ENCODE measurements at places on chromosomes 1 and 21.

DNA sequence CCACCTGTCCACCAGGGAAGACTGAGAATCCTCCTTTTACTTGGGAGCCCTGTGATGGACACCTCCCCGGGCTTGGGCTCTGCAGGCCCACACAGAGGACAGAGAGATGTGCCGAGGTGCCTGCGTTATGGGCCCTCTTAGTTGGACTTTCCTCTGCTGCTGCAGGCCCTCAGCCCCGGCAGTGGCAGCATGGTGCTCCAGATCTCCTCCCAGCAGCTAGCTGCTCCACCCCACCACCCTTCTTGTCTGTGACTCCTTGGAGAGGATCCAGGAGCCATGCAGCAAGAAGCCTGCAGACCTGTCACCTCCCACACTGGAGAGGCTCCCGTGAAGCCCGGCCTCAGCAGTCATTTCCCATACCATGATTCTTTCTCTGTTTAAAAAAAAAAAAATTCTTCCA, 27.4 kb downstream of the PHGDH start:
- peaks cover 34% of the 10 kb centered on the region for H3K4me1 ChIP-seq
- no peak overlapping the region for H3K4me3 ChIP-seq
- H3K27ac ChIP-seq, result no peak overlapping the region
- peaks cover 13% of the 10 kb centered on the region for H3K27me3 ChIP-seq

- H3K27me3 ChIP-seq, result peaks cover 19% of the 10 kb centered on the region
- peaks cover 35% of the 10 kb centered on the region for H3K36me3 ChIP-seq
- no peak overlapping the region for H3K27ac ChIP-seq
- DNase-seq, result no peak
These were observed 2.8 kb upstream of the ZNF678 start for GRCh38 chr1:227560393-227561173.

DNA sequence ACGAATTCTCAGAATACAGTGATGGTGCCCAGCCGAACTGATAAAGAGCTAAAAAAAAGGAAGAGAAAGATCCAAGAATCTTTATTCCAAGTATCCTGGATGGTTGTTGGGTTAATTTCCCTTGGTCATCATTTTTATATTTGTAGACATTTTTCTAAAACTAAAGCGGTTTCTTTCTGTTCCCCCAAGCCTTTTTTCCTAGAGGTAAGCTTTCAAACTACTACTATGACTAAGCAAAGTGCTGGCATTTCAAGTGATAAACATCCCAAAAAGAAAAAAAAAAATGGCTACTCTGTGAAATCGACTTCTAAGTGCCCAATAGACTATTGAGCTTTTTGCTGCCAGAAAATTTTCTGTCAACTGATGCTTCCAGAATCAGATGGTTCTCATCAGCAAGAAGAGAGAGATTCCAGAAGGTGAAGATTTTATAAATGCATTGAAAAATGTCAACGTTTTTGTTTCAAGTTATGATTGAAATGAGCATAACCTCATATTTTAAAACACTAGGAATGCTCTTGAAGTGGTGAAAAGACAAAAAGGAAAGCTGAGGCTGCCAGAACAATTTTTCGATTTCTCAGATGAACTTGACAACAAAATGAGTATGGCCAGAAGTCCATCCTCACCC, 96.1 kb upstream of the ZC3H11B start:
- no peaks in the 10 kb centered on the region for H3K36me3 ChIP-seq
- no peak overlapping the region for H3K27ac ChIP-seq

GRCh38 chr1:2358072-2358471, 33.3 kb downstream of the MORN1 start:
- no peaks in the 10 kb centered on the region for H3K36me3 ChIP-seq
- no peaks in the 10 kb centered on the region for H3K4me1 ChIP-seq
- DNase-seq, result no peak
- H3K27ac ChIP-seq, result no peak overlapping the region
- H3K27me3 ChIP-seq, result no peaks in the 10 kb centered on the region

DNA sequence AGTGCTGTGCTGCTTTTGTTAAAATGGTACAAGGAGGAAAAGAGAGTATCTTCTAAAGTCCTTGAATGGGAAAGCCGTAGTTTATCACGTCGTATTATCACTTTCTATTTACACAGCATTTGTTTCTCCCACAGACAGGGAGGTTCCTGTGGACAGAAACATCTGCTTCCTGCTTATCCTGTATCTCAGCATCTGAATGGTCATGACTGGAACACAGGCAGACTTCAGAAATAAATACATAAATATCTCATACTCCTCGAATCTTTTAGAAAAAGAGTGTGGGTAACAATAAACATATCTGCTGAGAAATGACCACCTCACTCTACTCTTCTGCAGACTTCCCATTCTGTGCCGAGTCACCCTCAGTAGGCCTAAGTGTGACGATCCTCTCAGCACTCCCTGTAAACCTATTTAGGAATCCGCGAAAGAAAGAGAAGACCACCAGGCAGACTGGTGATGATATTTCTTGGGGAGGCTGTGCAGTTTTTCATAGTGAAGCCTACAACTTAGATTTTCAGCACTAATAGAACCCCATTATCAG, 393.5 kb downstream of the SMYD3 start:
- peak overlapping the region; percentile 48 for H3K4me3 ChIP-seq
- DNase-seq, result peak; percentile 9
- peak overlapping the region; percentile 98 for H3K27ac ChIP-seq
- H3K27me3 ChIP-seq, result peaks cover 5% of the 10 kb centered on the region
- peaks cover 4% of the 10 kb centered on the region for H3K36me3 ChIP-seq
- peaks cover 54% of the 10 kb centered on the region for H3K4me1 ChIP-seq

DNA sequence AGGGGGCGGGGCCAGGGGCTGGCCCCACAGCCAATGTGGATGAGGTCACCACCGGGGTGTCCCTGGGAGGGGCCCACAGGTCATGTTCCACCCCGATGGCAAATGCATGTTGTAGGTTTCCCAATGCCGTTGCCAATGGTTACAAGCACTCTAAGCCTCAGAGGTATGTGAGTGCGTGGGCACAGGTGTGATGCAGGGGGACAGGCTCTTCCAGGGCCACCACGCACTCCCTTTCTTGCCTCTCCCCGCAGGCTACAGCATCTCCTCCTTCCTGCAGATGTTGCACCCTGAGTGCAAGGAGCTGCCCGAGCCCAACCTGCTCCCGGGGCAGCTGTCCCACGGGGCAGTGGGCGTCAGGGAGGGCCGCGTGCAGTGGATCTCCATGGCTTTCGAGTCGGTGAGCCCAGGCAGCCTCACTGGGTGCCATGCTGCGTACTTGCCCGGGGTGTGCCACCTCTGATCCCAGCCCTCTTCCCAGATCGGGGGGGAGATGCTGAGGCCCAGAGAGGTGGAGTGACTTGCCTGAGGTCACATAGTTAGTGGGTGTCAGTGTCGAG, 52.4 kb downstream of the DISP3 start:
- H3K4me1 ChIP-seq, result no peaks in the 10 kb centered on the region
- no peak overlapping the region for H3K4me3 ChIP-seq
- no peaks in the 10 kb centered on the region for H3K36me3 ChIP-seq
- peaks cover 2% of the 10 kb centered on the region for H3K27me3 ChIP-seq
- DNase-seq, result no peak
- H3K27ac ChIP-seq, result no peak overlapping the region

DNA sequence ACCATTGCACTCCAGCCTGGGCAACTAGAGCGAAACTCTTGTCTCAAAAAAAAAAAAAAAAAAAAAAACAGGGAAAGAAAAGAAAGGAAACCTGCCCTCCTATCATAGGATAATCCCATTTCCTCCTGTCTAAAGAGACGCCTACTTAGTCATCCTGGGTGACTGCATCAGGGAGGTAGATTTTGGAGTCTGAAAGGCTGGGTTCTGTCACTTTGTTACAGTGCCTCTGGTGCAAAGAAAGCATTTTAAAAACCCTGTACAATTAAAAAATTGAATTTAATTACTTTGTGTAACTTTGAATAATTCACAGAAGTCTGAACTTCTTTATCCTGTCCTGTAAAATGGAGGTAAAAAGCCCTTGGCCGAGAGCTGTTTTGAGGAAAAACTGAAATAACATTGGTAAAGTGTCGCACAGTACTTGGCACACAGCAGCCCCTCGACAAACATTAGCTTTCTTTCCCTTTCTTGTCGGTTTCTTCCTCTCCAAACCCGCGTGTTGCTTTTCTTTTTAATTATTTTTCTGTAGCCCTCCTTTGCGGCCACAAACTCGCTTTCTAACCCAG, 657 bp upstream of the HDAC1 start:
- H3K4me3 ChIP-seq, result peak overlapping the region; percentile 78
- H3K4me1 ChIP-seq, result peaks cover 14% of the 10 kb centered on the region
- H3K27ac ChIP-seq, result peak overlapping the region; percentile 90
- H3K27me3 ChIP-seq, result peaks cover 6% of the 10 kb centered on the region

DNA sequence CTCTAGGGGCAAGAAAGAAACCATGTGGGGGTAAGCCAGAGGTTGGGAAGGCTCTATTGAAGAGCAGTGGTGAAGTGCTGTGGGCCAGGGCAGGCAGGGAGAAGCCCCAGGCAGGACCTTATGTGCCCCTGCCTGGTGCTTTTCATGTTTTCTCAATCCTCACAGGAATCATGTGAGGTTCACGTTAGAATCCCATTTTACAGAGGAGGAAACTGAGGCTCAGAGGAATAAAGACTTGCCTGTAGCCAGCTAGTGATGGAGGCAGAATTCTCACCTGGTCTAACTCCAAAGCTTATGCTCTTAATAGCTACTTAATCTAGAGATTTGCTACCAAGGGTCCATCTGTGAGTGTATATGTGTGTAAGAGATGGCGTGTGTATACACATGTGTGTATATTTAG, 4.2 kb downstream of the TTC22 start:
- peaks cover 4% of the 10 kb centered on the region for H3K36me3 ChIP-seq
- no peak overlapping the region for H3K4me3 ChIP-seq
- no peak for DNase-seq

DNA sequence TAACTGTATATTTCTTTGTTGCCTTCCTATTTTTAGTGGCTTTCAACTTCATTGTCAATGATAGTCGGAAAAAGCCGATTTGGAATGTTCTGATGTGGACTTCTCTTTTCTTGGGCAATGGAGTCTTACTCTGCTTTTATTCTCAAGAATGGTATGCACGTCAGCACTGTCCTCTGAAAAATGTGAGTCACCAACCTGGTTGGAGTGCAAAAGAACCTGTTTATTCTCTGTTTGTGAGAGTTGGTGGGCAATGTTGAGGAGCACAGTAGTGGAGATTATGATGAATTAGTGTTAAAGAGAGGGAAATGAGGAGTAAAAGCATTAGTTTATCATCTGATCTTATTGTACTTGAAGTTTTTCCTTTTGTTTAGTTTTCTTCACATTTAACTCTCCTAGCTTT, 14.5 kb upstream of the AXDND1 start:
- no peak for DNase-seq
- peaks cover 3% of the 10 kb centered on the region for H3K36me3 ChIP-seq
- H3K27ac ChIP-seq, result no peak overlapping the region
- no peak overlapping the region for H3K4me3 ChIP-seq

GRCh38 chr1:234316486-234316885, 56.8 kb upstream of the COA6 start:
- no peak for DNase-seq
- no peak overlapping the region for H3K27ac ChIP-seq
- no peaks in the 10 kb centered on the region for H3K36me3 ChIP-seq

DNA sequence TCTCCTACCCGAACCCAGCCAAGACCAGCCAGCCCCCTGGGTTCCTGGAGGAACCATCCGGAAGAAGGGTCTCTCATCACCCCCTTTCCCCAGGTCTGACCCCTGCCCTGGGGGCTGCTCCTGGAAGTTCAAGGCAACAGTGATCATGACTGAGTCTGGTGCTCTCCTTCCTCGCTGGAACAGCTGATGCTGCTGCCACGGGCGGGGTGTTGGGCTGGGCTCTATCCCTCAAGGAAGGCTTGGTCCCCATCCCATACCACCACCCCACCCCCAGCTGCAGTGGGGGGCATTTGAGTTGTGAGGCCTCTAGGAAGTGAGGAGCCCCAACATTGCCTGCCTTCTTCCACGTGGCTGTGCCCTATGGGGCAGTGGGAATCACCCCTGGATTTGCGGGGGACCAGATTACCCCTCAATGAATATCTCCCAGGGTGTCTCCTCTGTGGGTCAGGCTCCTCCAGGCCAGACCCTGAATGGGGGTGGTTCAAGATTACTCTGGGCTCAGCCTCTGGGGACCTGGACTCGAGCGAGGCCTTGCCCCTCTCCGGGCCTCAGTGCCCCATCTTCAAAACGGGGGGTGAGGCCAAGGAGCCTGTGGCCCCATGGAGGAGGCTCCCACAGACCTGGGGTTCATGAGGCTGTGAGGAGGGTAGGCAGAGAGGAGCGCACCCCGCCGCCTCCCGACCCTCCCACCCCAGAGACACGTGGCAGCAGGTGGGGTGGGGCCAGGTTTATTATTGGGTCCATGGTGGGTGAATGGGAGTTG, 2.8 kb downstream of the MASP2 start:
- no peaks in the 10 kb centered on the region for H3K36me3 ChIP-seq
- H3K4me1 ChIP-seq, result no peaks in the 10 kb centered on the region
- no peak overlapping the region for H3K4me3 ChIP-seq
- no peaks in the 10 kb centered on the region for H3K27me3 ChIP-seq
- H3K27ac ChIP-seq, result no peak overlapping the region

- H3K36me3 ChIP-seq, result peaks cover 10% of the 10 kb centered on the region
- peaks cover 5% of the 10 kb centered on the region for H3K27me3 ChIP-seq
- H3K4me3 ChIP-seq, result peak overlapping the region; percentile 59
- H3K27ac ChIP-seq, result no peak overlapping the region
These were observed 2.3 kb downstream of the PCNT start for GRCh38 chr21:46326110-46326703.
